ENCODE measurements at places on chromosomes 3 and 15.

GRCh38 chr3:126959921-126960603 lies 22.9 kb upstream of the PLXNA1 start:
- DNase-seq, result no peak

DNA sequence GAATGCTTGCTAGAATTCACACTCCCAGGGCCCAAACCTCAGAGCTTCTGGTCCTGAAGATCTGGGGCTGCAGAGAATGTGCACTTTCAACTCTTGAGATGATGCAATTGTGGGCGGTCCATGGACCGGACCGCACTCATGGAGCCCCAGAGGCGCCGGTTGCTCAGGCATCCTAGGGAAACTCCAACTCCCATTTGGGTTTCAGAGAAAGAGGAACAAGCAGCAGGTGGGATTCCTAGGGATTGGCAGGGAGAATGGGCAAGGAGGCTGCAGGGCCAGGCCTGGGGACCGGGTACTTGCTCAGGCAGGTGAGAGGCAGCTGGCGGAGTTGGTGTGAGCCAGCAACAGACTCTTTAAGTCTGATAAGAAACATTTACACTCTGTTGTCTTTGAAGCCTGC lies 3.5 kb downstream of the NOX5 start:
- DNase-seq, result no peak

- no peak for DNase-seq
Observed at GRCh38 chr15:39578851-39579486, 1.9 kb upstream of the THBS1 start.

GRCh38 chr15:98151096-98151495 lies 190.6 kb downstream of the ARRDC4 start:
- DNase-seq, result no peak

- DNase-seq, result no peak
Observed at GRCh38 chr3:197787412-197787811, 3.6 kb upstream of the LRCH3 start.
